Cerebellum (tissue), 4 donors: ENCODE measurements at places on chromosomes 1 and 21.

DNA sequence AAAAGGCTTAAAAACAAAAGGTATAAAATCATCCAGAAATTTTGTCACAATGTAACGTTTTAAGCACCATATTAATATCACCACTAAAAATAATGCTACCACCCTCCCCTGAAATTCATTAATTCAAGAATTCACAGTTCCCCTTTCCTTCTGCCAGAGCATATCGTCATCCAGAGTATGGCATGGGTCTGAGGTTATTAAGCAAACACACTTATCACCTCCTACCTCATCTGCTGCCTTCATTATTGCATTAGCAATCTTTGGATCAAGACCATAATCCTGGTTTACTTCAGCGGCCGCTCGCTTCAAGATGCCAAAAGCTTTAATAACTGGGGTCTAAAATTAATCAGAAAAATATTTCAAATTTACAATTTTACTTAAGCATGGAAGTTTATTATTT, 6.2 kb downstream of the FH start:
- no peak for DNase-seq

GRCh38 chr1:153888533-153888932, 34.2 kb downstream of the GATAD2B start:
- no peak for DNase-seq

DNA sequence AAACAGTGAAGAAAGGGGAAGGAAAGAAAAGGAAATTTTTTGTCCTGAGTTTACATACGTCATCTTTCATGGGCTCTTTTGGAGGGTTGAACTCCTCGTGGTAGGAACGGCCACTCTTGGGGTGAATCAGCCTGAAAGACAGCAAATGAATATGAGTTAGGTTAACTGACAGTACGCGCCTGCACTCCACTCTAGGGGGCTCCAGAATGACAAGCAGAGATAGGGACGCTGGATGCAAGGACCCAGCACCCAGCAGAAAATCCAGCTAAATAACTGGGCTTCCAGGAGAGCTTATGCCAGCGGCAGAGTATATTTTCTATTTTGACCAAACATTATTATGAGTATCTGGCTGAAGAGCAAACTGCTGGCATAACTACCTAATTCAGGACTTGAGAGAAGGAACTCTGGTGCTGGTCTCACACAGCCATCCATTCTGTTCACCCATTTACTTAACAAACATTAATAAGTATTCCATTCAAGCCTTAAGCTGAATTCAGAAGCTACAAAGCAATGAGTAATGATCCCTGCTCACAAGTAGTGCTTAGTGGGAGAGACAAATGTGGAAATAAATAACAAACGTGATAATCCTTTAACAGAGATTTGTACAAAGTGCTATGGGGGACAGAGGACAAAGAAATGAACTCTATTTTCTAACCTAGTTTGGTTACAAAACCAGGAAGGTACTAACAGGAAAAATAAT, 22.1 kb downstream of the AK2 start:
- DNase-seq = no peak

DNA sequence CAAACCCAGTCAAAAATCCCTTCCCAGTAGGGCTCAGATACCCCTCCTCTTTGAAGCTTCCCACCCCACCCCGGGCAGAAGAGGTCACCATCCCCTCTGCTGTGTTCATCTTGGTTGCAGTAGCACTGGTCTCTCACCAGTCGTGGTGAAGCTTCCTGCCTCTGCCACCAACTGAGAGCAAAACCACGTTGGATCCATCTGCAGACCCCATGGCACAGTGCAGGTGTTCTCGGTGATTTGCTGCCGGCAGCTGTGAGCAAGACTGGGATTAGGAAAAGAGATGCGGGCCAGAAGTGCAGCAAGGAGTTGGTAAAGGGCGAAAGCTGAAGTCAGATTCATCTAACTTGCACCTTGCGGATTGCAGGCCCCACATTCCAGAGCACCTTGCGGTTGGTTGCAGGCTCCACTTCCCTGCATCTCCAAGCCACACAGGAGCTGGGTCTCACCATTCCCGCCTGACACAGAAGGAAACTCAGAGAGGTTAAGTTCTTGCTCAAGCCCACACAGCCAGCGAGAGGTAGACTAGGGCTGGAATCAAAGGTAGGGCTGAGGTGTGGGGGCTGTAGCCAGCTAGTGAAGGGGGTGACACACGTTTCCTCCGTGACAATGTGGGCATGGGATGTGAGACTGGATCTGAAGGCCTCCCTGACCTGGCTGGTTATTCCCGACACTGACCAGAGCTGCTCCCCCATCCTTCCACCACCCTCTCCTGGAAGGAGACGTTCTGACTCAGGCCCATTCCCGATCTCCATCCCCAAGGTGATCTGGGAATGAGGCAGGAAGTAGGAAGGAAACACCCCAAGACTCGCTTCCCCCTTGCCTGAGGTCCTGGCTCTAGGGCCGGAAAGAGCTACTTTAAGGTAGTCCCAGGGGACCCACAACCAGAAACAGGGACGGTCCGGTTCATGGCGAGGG, 3.3 kb upstream of the FAM110D start:
- DNase-seq = no peak

DNA sequence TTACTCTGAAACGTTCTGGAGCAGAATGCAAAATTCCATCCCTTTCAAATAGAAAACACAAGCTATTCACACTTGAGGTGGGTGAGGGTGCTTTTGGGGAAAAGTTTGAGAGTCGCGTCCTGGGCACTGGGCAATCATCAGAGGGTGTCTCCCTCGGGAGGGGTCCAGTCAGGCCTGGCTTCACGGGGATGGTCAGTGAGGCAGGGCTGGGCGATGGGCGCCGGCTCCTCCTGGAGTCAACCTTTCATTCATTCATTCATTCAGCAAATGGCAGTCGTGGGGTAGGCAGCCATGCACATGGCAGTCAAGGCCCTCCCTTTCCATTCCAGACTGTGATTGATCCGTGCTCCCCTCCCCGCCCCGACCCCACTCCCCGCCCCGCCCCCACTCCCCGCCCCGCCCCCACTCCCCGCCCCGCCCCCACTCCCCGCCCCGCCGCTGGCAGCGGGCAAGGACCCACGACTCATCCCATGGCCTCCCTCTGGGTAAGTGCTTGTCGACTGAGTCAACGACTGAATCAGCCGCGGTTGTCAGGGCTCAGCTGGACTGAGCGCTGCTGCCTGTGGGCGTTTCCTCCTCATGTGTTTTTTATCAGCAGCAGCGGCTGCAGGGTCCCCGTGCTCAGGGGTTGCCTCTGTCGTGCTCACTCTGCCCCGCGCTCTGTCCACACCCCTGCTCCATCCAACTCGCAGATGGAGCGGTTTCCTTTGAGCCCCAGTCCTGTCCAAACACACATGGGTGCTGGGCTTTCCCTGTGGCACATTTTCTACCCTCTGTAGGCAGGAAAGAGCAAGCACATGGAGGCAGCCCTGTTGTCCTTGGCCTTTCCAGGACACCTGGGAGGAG, 12.5 kb upstream of the SPSB1 start:
- DNase-seq = no peak

GRCh38 chr21:28587748-28588147, 404.9 kb downstream of the LTN1 start:
- no peak for DNase-seq

DNA sequence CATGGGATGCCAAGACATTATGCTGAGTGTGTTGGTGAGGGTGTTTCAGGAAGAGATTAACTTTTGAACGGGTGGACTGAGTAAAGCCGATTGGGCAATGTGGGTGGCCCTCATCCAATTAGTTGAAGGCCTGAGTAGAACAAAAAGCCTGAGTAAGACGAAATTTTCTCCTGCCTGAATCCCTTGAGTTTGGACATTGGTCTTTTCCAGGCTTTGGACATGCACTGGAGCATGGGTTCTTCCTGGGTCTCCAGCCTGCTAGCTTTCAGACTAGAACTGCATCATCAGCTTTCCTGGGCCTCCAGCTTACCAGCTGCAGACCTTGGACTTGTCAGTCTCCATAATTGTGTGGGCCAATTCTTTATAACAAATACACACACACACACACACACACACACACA, 63.6 kb downstream of the NIBAN1 start:
- no peak for DNase-seq

- no peak for DNase-seq
Measured at GRCh38 chr1:221373795-221374194, 368.1 kb downstream of the DUSP10 start.

DNA sequence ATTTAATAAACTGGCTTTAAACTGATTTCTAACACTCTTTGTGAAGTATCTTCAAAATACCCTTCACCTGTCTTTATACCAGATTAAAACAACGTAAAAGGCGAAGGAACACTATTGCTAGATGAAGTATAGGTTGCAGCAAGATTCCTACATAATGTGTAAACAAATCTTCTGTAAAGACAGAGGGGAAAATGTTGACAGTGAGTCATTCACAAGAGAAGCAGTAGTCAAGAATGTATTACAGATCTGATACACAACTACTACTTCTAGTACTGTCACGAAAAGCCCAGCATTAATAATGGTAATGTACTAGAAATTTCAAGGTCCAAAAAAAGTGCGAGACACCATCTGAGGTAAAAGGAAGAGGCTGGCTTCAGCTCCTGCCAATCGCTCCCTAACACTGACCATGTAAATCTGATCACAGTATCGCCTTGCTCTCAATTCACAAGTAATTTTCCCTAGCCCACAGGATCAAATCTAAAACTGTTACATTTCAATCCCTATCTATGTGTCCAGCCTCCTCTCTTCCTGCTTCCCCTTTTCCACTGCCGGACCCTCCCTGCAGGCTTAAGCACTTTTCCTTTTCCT, 290.4 kb downstream of the AKT3 start:
- no peak for DNase-seq

GRCh38 chr1:231421546-231421970, 529 bp downstream of the EGLN1 start:
- DNase-seq = peak; percentile 28

DNA sequence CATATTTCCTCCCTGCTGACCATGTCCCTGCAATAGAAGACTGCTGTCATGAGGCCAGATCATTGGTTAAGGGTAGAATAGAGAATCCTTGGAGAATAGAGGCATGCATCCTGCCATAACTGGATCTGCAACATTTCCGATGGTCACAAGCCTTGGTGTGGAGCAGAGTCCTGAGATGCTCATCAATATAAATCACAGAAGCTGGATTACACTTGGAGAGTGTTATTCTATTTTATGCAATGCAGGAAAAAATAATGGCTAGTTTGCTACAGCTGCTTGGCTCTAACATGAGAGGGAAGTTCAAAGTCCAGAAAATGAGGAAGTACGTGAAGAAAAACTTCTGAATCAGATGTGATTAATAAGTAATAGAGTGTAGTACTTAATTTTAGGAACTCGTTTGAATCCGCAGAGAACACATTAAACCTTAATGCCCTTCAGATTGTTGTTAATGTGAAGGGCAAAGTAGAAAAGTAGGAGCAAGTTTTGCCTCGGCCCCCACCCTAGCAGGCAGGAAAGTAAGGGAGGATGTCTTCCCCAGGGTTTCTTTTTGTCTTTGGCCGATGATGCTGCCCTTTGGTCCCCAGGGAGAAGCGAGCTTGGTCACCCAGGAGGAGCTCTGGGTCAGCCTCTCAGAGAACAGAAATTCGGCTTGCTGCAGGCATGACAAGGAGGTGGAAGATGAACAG, 59.5 kb downstream of the KCNK1 start:
- DNase-seq = no peak

DNA sequence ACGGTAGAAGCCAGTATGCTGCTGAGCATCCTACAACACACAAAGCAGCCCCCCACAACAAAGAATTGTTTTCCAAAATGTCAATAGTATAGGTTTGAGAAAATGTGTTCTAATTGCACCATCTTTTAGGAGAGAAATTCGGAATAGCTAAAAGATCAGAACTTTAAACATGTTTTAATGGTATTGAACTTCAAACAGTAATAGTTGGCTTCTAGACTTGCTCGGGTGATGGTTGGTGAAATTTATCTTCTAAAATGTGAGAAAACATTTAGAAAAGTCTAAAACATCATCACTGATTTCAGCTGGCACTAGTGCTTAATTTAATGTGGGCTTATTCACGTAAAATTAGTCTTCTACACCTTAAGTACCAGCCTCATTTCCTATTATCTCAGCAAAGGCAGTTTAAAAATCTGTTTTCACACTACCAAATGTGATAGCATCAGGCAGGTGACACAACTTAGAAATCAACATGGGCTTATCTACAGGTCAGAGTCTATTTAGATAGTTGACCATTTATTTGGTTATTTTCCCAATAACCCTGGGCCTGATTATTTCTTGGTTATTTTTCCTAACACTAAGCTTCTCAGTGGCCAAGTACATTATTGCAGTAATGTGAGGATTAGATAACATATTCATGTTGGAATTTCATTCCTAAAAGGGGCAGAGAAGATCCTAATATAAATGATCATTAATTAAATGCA, 399.3 kb upstream of the PKN2 start:
- no peak for DNase-seq

- DNase-seq = no peak
Measured at GRCh38 chr1:41009466-41009865, 12.1 kb downstream of the SLFNL1 start.

DNA sequence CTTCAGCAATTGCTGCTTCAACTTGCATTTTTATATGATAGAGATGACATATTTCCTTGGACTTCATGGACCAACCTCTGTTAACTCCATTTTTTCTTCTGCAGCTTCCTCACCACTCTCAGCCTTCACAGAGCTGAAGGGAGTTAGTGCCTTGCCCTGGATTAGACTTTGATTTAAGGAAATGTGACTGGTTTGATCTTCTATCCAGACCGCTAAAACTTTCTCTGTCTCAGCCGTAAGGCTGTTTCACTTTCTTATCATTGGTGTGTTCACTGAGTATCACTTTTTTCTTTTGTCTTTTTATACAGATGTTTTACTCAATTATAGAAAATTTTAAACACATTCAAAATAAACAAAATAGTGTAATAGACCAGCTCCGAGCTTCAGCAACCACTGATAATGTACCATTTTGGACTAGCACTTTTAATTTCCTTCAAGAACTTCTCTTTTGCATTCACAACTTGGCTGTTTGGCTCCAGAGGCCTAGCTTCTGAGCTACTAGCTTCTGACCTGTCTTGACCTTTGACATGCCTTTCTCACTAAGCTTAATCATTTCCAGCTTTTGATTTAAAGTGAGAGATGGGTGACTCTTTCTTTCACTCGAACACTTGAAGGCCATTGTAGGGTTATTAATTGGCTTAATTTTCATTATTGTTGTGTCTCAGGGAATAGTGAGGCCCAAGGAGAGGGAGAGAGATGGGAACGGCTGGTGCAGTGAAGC, 9.3 kb downstream of the NEK7 start:
- DNase-seq = no peak

GRCh38 chr1:27589841-27590426, 14.0 kb downstream of the AHDC1 start:
- no peak for DNase-seq

DNA sequence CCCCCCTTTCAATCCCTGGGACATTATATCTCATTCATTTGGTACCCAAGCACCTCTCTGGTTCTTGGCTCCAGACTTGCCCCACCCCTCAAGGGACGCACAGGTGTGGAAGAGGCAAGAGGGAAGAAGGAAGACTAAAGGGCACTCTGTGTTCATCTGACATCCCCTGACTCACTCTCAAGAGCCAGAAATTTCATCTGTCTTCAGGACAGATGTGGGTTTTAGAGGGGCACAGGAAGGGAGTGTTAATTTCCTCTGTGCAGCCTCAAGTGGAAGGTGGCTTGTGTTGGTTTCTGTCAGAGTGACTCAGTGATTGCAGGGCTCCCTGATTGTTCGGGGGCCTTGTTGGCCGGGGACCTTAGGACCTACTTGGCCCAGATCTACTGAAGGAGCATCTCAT, 2.4 kb downstream of the C2CD4D start:
- DNase-seq = no peak
